K562 (cell line): ENCODE measurements at places on chromosomes 2 and 18. TPM values are rescaled to one million over a fixed set of nuclear protein-coding genes. Genes with fewer than 3 reads are reported as not detected.

RPRD1A gene
- total RNA-seq = 65.0 and 66.0 TPM in 2 replicates

C2orf78 gene
- 0.18 and 0.22 TPM in 2 replicates for total RNA-seq

UGT1A5 gene
- not detected in 2 replicates for total RNA-seq

LIPG gene
- total RNA-seq = 1.8 and 2.3 TPM in 2 replicates

SERPINB3 gene
- total RNA-seq = not detected in 2 replicates

ARHGAP15 gene
- 4.2 and 5.1 TPM in 2 replicates for total RNA-seq

MREG gene
- 3.5 and 3.8 TPM in 2 replicates for total RNA-seq

LIPT1 gene
- 6.4 and 8.6 TPM in 2 replicates for total RNA-seq

C2orf72 gene
- total RNA-seq = 0.11 and 0.22 TPM in 2 replicates

SERPINB4 gene
- total RNA-seq = not detected in 2 replicates
